ENCODE measurements at places on chromosomes 1 and 21.

GRCh38 chr21:45541221-45542039 lies 810 bp downstream of the SLC19A1 start:
- DNase-seq, result peak; percentile 78

DNA sequence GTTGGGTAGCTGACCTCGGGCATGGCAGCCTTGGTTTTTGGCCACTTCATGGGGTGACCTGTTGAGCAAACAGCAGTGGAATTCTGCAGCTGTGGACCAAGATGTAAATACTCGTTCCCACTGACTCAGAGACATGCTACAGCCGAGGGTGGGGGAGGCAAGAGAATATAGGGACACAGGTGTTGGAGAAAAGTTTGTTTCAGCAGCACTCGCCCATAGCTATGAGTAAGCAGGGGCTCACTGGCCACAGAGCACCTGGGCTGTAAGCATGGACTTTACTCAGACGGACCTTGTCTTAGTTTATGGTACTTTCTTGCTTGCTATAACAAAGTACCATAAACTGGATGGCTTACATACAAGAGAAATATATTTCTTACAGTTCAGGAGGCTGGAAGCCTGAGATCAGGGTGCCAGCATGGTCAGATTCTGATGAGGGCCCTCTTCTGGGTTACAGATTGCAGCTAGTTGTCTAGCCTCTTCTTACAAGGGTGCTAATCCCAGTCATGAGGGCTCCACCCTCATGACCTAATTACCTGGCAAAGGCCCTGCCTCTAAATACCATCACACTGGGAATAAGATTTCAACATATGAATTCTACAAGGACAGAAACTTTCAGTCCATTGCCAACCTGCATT lies 437.2 kb upstream of the DAB1 start:
- DNase-seq, result no peak

DNA sequence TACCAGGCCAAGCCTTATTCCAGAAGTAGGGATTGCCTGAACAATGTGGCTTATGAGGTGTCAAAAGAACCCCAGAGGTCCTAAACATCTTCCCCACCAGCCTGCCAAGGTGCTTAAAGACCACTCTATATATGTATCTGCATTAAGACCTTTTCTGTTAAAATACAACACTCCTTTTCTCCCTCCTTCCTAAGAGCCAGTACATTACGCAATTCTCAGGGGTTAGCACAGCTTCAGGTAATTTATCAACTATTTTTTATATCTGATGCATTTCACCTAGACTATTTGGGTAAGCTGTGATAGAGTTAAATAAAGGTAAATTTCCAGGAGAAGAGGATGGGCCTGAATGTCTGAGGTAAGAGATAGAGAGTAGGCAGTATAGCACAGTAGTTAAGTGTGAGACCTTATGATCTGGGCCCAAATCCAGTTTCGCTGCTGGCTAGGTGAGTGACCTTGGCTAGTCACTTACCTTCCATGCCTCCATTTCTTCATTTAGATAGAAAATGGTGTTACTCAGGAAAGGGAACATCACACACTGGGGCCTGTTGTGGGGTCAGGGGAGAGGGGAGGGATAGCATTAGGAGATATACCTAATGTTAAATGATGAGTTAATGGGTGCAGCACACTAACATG lies 5.1 kb upstream of the CCN1 start:
- no peak for DNase-seq

DNA sequence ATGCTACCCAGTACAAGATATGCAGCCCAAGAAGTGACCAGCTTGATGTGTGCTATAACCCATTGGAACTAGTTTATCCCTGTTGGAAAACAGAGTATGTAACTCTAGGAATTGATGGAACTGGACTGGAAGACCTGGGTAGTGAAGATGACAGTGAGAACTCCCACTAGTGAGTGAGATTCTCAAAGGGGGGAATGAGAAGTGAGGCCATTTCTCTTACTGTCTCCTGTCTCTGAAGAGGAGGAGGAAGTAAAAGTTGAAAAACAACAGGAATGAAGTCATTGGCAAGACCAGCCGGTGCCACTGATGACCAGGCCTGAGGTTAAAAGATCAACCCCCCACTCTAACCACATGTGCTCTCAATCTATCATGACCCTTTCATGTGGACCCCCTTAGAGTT lies 20.9 kb downstream of the PLA2G2F start:
- no peak for DNase-seq

- DNase-seq, result no peak
Observed at GRCh38 chr1:97277891-97278654, 556.5 kb downstream of the PTBP2 start.

DNA sequence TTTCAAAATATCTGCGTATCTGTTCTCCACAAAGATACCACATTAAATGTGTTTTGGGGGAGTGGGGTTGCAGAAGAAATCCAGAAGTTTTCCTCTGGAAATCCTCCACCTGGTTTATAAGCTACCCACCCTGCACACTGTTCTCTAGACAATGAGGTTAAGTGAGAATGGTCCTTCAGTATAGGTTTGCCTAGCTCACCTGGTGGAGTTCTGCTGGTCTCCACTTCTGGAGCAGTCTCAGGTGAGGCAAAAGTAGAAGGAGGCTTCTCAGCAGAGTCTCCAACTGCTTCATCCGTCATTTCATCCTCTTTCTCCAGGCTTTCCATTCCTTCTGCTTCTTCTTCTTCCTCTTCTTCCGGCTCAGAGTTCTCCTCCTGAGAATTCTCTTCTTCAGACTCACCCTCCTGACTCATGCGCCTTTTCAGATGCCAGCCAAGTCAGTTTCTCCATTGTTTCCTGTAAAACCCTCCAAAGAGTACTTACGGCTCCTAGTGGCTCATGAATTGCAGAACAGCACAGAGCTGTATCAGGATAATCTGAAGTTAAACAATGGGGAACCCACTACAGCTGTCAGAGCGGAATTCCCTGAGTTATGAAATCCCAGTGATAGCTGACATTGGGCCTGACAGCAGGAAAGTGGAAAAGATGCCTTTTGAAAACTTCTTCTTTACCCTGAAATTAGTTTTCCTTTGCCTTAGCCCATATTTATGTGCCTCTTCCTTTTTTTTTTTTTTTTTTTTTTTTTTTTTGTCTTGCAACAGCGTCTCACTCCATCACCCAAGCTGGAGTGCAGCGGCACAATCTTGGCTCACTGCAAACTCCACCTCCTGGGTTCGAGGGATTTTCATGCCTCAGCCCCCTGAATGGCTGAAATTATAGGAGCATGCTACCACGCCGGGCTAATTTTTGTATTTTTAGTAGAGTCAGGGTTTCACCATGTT lies 38.5 kb downstream of the MSTO1 start:
- DNase-seq, result no peak

GRCh38 chr1:117567435-117567834 lies 38.4 kb upstream of the TENT5C start:
- no peak for DNase-seq

GRCh38 chr1:56434740-56435139 lies 144.6 kb downstream of the PLPP3 start:
- DNase-seq, result peak; percentile 40

GRCh38 chr1:239757716-239758115 lies 334.0 kb upstream of the FMN2 start:
- no peak for DNase-seq

DNA sequence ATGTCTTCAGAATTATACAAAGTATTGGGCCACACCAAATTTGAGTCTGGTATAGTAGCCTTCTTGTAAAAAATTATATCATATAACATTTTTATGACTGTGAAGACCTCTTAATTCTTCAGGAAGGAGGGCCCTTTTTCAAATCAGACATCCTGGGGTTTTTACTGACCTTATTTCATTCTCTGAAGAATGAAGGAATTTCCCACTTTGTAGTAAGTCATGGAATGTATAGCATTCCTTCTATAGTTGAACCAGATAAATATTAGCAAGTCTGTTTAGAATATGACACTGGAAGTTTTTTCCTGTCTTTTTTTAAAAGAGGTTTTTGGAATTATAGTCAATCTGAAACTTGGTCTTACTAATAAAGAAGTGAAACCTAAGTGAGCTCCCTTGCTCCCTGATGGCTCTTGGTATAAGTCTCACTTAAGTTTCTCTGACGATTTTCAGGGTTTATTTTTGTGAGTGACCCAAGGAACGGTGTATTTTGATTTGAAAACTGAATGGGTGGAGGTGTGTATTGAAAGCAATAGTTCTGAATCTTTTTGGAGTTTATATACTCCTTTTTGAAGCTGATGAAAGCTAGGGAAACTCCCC lies 23.7 kb downstream of the SNX27 start:
- no peak for DNase-seq

- DNase-seq, result peak; percentile 60
Observed at GRCh38 chr1:89719502-89720306, 86.8 kb downstream of the LRRC8C start.

DNA sequence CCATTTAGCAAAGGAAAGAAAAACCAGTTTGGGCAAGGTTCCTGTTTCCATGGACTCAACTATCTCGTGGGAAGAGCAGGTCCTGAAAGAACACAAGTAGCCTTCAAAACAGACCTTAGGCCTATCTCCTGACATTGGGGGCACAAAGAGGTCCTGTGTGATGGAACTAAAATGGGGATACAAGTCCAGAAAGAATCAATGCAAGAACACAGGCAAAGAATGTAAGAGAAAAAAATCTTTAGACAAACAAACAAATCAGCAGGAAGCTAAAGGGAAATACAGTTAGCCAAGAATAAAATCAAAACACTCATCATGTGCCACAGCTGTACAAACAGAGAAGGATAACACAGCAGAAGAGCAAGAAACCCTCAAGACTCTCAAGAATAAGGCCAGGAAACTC lies 28.2 kb downstream of the SLC30A10 start:
- no peak for DNase-seq

- no peak for DNase-seq
Observed at GRCh38 chr1:239913141-239913585, 178.5 kb upstream of the FMN2 start.

Measured in germinal center (tissue), 1 donor.